ENCODE measurements at places on chromosomes 6 and 20.

GRCh38 chr20:40438161-40438830 is 250.7 kb downstream of the MAFB start:
- DNase-seq = no peak

DNA sequence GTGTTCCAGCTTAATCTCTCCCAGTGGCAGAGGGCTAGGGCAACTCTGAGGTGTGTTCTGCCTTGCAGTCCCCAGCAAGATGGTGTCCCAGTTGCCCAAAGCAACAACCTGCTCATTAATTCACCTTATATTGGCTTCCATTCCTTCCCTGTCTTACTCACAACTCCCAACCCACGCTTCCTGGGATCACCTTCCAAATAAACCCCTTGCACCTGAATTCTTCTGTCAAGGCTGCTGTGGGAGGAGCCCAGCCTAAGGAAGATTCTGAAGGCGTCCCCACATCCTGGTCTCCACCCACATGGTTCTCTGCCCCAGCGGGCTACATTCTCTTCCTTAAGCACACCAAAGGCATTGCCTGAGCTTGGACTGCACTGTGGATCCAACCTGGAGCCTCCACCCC is 116.6 kb upstream of the MAFB start:
- no peak for DNase-seq

DNA sequence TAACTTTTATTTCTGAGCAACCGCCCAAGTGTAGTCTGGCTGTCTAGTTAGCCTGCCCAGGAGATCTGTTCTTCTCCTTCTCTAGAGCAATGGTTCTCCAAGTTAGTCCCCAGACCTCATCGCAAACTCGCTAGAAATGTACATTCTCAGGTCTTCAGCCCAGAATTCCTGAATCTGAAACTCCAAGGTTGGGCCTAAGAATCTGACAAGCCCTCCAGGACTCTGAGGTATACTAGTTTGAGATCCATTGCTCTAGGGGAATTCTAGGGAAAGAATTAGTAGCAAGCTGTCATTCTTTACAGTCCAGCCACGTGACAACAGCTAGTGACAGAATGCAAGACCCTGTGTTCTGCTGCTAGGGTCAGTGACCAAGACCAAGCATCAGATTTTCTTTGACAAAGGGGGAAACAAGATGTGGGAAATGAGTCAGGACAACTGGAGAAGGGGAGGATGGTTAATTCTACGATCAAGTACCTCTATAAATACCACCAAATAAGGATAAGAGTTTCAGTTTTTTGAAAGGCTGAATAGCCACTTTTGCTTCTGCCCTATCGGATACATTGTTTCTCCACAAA is 5.8 kb downstream of the UBE2V1 start:
- DNase-seq = no peak

DNA sequence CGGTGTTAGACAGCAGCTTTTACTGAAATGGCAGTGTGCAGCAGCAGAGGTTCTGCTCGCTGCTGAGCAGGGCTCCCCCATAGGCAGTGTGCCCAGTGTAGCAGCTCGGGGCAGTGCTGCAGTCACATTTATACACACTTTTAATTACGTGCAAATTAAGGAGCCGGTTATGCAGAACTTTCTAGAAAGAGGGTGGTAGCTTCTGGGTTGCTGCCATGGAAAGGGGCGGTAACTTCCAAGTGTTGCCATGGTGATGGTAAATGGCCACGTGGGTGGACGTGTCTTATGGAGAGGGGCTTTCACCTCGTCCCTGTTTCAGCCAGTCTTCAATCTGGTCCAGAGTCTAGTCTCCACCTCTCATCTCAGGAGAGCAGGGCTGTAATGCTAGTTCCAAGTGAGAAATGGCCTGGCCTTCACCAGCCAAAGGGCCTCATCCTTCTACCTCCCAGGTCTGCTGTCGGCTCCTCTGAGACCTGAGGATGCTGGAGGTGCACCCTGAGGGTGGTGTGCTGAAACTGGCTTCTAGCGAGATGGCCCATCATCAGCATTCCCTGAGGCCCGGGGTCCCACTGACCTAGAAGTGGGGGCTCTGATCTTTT is 180.5 kb upstream of the PMEPA1 start:
- DNase-seq = no peak

DNA sequence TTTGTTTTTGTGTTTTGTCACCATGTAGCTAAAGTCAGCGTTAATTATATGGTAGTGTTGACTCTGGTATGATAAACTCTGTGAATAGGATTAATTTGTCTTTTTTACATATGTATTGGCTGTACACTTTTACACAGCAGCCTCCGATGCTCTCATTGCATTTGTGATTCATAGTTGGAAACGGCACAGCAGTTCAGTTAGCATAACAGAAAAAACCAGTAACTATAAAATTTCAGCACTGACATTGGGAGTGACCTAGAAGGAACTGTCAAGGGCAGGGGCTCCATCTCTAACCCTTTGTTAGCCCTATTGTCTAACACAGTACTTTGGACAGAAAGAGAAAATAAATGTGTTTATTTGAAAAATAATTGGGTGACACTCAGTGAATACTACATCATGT is 5.6 kb upstream of the BEND6 start:
- DNase-seq = no peak

DNA sequence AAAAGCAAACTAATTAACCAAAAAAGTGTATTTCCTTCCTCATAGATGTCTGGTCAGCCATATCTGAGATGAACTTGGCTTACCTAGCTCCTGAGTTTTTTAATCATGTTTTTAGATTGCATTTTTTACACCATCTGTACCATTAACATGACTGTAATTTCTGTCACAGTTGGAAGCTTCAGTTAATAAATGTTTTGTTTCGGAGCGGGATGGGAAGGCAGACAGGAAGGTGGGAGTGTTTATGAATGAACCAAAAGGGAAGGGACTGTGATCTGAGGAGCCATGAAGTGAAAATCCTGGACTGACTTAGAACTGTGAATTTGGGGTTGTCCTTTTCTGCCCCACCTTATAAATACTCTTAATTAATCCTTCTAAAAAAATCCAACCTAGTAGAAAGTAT is 445.6 kb upstream of the SOX4 start:
- no peak for DNase-seq

- DNase-seq = no peak
Measured at GRCh38 chr6:150586850-150587359, 12.8 kb upstream of the PLEKHG1 start.

GRCh38 chr6:118886641-118887040 is 7.3 kb upstream of the ASF1A start:
- no peak for DNase-seq

DNA sequence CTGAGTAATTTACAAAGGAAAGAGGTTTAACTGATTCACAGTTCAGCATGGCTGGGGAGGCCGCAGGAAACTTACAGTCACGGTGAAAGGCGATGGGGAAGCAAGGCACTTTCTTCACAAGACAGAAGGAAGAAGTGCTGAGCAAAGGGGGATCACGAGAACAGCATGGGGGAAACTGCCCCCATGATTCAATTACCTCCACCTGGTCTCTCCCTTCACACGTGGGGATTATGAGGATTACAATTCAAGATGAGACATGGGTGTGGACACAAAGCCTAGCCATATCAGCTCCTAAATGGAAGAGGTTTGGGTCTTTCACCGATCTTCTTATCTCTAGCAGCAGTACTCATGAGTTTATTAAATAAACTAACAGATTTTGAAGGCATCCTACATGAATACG is 152.9 kb upstream of the RUNX2 start:
- no peak for DNase-seq

DNA sequence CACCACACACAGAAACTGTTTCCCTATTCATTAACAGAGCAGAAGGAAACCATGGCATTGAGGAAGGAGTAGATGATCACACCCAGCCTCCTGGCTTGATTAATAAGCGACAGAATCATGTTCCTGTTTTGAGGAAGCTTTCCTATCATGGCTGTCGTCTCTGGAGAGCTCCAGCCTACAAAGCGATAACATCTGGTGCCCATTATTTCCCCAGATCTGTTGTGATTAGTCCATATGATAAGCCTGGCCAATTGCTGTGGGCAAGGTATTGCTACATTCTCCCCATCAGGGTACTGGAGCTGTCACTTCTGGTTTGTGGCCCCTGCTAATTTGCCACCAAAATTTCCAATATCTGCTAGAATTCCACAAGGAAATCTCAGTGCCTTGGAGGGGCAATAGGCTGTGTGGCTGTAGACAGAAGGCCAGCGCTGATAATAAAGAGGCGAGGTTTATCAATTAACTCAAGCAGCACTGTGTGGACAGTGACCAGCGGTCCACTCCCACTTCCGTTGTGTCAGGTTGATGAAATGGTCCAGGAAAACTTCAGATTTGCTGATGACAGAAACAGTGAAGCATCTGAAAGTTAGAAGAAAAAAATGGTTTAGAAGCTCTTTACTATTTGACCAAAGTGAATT is 66.4 kb downstream of the OLIG3 start:
- DNase-seq = no peak

- no peak for DNase-seq
Measured at GRCh38 chr6:134198093-134198492, 119.8 kb downstream of the SGK1 start.

DNA sequence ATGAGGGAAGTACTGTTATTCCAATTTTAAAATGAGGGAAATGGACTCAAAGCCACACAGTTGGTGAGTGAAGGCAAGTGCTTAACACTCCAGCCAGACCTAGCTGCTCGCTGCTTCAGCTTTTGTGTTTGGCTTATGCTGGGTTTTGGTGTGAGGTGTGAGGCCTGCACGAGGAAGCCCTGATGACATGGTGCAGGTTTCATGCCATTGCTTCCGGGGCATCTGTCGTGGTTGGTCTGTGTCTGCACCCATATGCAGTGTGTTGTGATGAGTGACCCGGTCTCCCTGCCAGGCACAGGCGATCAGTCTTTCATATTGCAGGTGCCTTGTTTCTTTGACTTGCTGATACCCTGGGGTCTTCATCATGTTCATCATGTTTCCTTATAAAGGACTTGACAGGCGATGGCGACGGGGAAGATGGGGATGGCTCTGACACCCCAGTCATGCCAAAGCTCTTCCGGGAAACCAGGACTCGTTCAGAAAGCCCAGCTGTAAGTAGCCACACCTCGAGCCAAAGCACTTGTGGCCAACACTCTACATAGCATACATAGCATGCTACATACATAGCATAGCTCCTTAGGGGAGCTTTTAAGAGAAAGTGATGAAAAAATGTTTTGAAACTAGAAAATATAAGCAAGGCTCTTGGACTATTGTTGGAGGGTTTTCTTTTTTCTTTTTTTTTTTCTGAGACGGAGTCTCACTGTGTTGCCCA is 22.3 kb downstream of the DNMT3B start:
- no peak for DNase-seq

GRCh38 chr6:28081486-28081751 is 1.1 kb downstream of the ZNF165 start:
- peak; percentile 19 for DNase-seq

DNA sequence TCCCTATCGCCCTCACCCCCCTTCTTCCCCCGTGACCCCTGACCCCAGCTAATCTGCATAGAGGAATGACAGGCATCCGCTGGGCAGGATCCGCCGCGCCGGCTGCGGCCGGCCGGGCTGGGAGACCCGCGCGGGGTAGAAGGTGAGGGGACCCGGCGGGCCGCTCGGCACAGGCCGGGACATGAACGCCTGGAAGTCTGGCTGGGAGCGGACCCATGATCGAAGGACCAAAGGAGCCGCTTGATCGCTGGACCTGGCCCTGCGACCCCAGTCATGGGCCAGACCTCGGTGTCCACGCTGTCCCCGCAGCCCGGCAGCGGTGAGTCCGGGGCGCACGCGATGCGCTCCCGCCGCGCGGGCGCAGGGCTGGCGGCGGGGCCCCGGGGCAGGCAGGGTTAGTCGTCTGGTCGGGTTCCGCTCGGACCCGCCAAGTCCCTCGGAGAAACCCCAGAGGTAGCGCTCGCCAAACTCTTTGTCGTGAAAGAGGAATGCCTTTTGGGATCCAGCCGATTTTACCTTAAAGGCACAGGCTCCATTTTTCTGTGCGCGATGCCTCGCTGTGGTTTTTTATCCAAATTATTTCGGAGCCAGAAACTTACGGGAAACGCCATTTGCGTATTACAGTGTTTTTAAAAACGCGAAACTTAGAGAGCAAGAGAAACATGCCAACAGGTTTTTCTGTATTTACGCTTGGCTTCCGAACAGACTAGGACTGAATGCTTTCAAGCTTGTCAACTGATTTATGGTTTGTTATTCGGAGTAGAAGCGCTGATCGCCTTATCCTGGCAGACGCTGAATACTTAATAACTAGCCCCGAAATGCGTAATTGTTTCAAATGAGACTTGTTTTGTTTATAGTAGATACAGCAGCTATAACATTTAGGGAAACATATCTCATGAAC is at the start of gene PHACTR2:
Gene PHACTR2 (plus strand): TSS at position 75 of the 901 bp plus-strand sequence. CDS start 199 bp downstream, at position 274.
- no peak for DNase-seq

GRCh38 chr20:37007898-37008649 is 56.6 kb upstream of the SAMHD1 start:
- DNase-seq = peak; percentile 24

DNA sequence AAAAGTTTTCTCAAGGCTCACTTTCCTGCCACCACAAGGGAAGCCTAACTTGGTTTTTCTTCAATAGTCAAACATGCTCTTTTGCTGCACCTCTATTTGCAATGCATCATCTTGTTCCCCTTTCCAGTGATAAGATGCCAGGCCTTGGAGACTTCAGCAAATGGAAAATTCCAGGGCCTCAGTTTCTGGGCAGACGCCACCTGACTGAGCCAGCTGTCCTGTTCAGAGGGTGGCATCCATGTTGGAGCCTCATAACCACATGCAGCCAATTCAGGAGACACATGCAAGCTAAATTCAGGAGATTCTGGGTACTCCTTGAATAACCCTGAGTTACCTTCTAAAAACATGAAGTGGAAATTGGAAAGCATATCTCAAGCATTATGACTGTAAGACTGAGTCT is 285.6 kb upstream of the RNF24 start:
- DNase-seq = no peak

- DNase-seq = no peak
Measured at GRCh38 chr20:61724376-61724775, 341.3 kb downstream of the TAF4 start.

GRCh38 chr6:168876956-168877355 is 376.7 kb downstream of the THBS2 start:
- no peak for DNase-seq

DNA sequence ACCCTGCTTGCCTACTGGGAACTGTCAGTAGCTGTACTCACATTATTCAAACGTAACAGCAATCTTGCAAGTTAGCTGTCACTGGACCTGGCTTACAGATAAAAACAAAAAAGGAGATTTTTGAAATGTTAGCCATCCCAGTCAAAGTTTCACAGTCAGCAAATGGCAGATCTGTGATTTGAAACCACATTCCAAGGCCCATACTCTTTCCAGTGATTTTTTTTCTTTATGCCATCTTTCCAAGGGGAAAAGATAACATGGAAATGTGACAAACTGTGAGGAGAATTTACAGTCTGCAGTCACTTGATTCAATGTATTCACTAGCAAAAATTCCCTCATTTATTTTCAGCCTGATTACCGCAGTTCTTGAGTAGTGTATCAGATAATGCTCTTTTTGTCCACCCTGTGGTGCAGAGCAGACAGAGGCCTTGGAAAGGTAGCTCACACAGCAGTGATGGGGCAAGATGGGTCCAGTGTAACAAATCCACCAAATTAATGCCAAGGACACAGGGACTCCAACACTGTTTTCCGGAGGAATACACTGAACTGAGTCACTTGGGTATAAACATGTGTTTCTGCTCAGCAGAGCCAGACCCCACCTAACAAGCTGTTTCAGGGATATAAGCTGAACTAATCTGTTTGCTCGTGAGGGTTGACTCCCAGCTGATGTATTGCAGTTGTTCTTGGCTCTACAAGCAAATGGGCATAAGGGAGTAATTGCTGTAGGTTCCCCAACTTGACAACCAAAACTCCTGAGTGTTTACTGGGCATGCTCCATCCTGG is 49.9 kb upstream of the ADGRF1 start:
- DNase-seq = no peak

GRCh38 chr6:143222801-143223231 is 162.1 kb downstream of the AIG1 start:
- DNase-seq = no peak
